ENCODE measurements at places on chromosomes 5 and 9.
A peak's percentile ranks its signal among the peaks of the same experiment; 100 is the strongest.

- DNase-seq = no peak
These were observed 42.4 kb upstream of the ELL2 start for GRCh38 chr5:96004087-96004486.

- no peak for DNase-seq
These were observed 89.6 kb upstream of the BNC2 start for GRCh38 chr9:16960084-16960483.

- no peak for DNase-seq
These were observed 536.8 kb downstream of the BNC2 start for GRCh38 chr9:16333691-16334090.

GRCh38 chr9:4021621-4022213 lies 278.2 kb downstream of the GLIS3 start:
- DNase-seq = no peak

DNA sequence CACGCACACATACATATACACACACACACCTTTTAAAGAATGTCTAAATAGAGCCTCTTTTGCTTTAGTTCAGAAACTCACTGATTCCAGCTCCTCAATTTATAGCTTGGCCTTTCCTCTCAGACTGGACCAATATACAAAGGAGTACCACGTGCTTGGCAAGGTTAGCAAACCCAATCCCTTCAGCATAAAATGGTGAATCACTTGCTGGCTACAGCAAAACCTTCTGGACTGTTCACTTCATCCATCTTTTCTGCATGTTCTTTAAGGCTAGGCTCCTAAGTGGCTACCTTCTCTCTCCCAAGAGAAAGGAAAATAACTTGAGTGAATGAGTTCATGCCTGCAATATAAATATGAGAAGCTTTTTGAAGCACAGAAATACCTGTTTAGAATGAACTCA lies 109.7 kb downstream of the LPAR1 start:
- no peak for DNase-seq

- no peak for DNase-seq
These were observed 54.4 kb upstream of the PPARGC1B start for GRCh38 chr5:149675610-149676201.

DNA sequence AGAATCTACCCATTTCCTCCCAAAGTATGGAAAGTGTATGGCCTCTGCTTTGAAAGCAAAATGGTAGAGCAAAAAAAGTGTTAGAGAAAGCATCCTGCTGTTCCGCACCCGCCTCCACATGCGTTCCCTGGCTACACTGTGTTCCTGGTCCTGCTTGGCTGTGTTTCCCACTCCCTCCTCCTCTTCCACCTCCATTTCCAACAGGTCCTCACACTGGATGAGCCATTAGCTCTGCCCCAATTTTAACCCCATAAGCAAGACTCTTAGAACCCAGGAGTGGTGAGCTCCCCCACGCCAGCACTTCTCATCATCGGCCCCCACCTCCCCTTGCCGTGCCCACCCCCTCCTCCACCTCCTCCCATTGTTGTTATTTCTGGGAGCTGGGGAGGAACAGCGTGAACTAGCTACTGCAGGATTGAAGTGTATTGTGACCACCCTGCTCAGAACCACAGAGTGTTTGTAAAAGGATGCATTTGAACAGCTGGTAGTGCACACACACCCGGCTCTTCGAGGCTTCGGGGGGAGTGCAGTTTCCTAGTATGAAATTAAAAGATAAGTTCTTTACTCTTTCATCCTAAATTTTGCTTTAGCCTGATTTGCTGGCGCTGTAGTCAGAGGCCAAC lies 120.0 kb downstream of the PDZD2 start:
- DNase-seq = no peak

DNA sequence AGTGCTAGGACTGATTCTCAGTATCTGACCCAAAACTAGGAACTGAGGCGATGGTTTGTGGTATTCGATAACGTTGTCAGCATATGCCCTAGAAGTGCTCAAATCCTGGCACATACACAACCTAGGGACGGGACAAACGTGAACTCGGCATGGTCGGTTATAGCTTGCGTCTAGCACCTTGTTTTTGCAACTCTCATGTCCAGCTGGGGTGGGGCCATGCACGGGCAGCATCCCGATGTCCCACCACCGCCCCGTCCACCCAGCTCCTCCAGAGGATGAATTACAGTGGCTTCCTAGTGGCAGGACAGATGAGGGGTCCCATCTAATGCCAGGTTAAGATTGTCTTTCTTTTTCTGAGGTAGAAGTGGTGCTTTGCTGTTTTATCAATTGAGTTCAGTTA lies 31.6 kb downstream of the PROP1 start:
- DNase-seq = no peak

- peak; percentile 30 for DNase-seq
These were observed 749 bp downstream of the SOWAHA start for GRCh38 chr5:132813599-132814502.

DNA sequence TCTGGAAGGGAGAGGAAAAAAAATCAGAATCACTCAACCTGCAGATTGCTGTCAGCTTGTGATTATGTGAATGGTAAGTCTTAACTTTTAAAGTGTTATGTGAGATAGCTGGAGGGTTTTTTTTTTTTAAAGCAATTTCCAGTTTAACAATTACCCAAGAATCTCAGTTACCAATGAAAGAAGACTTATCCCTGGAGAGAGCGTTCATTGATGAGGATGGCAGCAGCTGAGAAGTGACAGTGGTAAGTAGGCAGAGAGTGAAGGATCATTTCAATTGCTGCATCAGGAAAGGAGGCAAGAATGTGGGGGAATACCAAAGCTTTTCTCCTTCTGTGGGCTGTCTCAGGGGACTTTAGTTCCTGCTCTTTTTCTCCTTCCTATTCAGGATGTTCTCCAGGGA lies 370.2 kb upstream of the C9orf72 start:
- no peak for DNase-seq

DNA sequence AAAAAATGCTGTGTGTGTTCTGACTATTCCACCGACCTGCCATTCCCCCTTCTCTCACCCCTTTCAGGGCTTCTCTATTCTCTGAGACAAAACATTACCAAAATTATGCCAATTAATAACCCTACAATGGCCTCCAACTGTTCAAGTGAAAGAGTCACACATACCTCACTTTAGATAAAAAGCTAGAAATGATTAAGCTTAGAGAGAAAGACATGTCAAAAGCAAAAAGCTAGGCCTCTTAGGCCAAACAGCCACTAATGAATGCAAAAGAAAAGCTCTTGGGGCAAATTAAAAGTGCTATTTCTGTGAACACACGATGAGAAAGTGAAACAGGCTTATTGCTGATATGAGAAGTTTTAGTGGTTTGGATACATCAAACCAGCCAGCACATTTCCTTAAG lies 279.6 kb upstream of the GRAMD2B start:
- DNase-seq = no peak

- DNase-seq = no peak
These were observed 440.3 kb downstream of the PLK2 start for GRCh38 chr5:58019614-58020013.

DNA sequence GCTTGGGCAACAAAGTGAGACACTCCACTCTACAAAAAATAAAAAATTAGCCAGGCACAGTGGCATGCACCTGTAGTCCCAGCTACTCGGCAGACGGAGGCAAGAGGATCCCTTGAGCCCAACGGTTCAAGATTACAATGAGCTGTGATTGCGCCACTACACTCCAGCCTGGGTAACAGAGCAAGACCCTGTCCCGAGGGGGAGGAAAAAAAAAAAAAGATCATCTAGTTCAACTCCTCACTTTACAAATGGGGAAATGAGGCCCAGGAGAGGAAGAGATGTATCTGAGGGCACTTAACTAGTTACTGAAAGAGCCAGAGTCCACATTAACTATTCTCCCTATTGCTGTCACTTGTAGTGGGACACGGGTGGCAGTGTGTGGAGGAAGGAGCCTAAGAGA lies 13.8 kb downstream of the PDCL start:
- DNase-seq = no peak

GRCh38 chr5:132480042-132480441 lies 10.5 kb downstream of the IRF1 start:
- DNase-seq = no peak

- no peak for DNase-seq
These were observed 56.6 kb downstream of the SMIM23 start for GRCh38 chr5:171841984-171842776.

GRCh38 chr5:175517824-175518450 lies 39.6 kb downstream of the SFXN1 start:
- no peak for DNase-seq

DNA sequence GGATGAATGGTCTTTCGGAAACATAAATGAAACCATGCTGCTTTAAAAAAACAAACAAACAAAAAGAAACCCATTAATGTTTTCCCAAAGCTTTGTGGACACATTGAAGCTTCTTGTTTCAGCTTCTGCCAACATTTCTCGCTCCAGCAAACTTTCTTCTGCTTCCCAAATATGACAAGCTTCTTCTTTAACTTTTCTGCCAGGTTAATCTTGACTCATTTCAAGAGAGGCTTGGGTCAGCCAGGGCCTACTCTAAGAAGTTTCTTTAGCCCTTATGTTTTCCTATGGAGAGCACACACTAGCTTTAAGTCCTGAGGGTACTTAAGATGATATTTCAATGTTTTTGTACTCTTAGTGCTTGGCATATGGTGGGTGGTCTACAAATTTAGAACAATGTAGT lies 6.1 kb downstream of the ANXA1 start:
- DNase-seq = no peak

- DNase-seq = no peak
These were observed 215.6 kb downstream of the ACTL7B start for GRCh38 chr9:108640230-108640629.

DNA sequence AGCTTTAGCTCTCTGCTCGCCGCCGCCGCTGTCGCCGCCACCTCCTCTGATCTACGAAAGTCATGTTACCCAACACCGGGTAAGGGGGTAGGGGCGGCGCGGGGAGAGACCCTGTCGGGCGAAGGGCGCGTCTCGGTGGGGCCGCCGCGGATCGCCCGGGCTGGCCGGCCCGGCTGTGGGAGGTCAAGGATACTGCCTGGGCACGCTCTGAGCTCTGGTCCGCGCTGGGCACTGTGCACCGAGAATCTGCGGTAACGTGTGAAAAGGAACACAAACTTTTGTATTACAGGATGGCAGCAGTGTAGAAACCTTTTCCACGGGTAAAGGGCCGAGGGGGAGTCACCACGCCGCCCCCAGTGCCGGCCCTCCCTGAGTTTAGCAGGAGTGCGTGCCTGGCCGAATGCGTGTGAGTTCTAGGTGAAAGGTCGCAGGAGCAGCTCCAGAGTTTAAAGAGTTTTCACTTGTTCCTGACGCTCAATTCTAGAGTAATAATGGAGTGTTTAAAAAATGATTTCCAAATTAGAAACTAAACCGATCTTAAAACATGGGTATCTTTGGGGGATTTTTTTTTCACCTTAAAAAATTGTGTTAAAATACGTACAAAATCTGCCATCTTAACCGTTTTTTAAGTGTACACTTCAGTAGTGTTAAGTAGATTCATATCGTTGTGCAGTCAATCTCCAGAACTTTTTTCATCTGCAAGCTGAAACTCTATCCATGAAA lies at the start of gene HSDL2:
Gene HSDL2, plus strand, starts transcription at position 7 of the 723 bp plus-strand sequence. Its CDS starts 56 bp downstream, at position 63.
- no peak for DNase-seq

GRCh38 chr9:107484117-107484723 lies 5.3 kb downstream of the KLF4 start:
- DNase-seq = no peak

GRCh38 chr9:128920381-128921058 lies at the start of gene PHYHD1:
PHYHD1 (plus strand) TSS chr9:128920982; CDS start chr9:128922324, 1,342 bp downstream.
- no peak for DNase-seq

DNA sequence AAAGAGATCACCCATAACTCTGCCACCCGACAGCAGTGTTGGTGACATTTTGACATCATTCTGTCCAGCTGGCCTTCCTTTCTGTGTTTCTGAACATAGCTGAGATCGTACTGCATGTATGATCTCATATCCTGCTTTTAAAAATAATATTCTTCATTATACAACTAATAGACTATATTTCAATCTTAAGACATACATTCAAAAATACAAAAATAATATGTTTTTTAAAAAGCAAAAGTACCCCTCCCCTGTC lies 47.7 kb upstream of the RPL26L1 start:
- DNase-seq = no peak

GRCh38 chr5:65292196-65292595 lies 189.5 kb downstream of the ADAMTS6 start:
- DNase-seq = no peak

- DNase-seq = no peak
These were observed 58.3 kb downstream of the NRG2 start for GRCh38 chr5:139984816-139985215.

DNA sequence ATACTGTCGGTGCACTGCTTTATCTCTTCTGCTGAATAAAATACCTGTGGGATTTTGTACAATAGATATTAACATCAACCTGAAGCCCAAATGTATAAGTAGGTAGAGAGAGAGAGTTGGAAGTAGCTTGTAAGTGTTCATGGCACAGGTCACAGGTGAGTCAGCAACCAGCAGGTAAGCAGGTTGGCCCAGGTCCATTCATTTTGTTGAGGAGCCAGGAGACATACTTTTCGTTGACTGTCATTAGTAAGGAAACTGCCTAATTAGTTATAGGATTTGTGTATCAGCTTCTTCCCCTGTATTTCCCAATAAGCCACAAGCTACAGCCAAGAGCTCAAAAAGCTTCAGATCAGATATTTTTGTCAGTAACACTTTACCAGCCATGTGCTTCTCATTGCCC lies 650.8 kb downstream of the IRX1 start:
- no peak for DNase-seq

DNA sequence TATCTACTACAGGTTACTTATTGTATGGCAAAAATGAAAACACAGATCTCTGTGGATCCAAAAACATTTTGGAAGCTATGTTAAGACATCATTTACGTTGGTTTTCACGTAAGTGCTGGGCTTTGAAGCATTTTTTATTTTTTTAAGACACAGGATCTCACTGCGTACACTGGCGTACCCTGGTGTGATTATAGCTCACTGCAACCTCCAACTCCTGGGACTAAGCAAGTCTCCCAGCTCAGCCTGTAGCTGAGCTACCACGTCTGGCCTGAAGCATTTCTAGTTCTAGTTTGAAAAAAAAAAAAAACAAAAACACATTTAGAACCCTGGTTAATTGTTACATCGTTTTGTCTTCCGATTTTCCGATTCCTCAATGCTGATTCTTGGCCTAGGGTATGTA lies 131.3 kb downstream of the AOPEP start:
- no peak for DNase-seq

GRCh38 chr5:171893290-171893886 lies 107.8 kb downstream of the SMIM23 start:
- DNase-seq = no peak

DNA sequence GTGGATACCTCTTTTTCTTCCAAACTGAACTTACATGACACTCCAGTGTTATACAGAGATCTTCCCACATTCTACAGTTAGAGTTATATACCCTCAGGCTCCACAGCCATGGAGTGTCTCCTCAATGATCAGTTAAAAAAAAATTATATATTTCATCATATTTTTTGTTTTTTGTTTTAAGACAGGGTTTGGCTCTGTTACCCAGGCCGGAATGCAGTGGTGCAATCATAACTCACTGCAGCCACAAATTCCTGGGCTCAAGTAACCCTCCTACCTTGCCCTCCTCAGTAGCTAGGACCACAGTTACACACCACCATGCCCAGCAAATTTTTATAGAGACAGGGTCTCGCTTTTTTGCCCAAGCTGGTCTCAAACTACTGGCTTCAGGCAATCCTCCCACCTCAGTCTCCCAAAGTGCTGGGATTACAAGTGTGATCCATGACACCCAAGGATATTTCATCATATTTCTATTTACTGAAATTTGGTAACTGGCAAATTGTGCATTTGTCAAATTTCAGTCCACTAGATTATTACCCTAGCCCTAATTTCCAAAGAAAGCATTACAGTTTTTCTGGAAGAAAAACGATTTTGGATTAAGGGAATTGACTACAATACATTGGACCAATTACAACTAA lies 18.1 kb upstream of the SCAI start:
- no peak for DNase-seq

- DNase-seq = no peak
These were observed 360.1 kb upstream of the PANK3 start for GRCh38 chr5:168939156-168939800.

Measured in GM18507 (cell line).